ENCODE measurements at places on chromosomes 2 and 18.
A peak's percentile ranks its signal among the peaks of the same experiment; 100 is the strongest.

DNA sequence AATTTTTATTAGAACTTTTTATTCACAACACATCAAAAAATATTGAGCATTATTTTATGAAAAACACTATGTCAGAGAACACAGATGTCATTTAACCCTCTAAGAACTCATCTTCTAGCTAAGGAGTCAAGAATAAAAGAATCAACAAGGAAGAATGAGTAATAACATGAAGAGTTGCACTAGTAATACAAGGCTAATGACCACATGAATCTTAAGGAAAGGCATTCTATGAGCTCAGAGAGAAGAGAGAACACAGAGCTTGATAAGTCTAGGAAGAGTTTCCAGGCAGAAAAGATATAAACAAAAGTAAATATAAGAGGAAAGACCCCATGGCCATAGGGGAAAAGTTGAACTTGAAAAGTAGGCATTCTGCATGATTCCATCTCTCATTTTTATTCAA, 166.5 kb downstream of the MAIP1 start:
- no peak for DNase-seq

- DNase-seq = no peak
Observed at GRCh38 chr2:17104454-17104853, 413.8 kb downstream of the RAD51AP2 start.

GRCh38 chr18:31402026-31402373, 25.4 kb downstream of the DSG4 start:
- DNase-seq = no peak

GRCh38 chr18:3595369-3596273, 145.6 kb downstream of the TGIF1 start:
- peak; percentile 84 for DNase-seq

GRCh38 chr2:182744490-182744889, 28.4 kb downstream of the DNAJC10 start:
- DNase-seq = no peak

GRCh38 chr2:182503886-182504285, 77.0 kb upstream of the PDE1A start:
- no peak for DNase-seq

GRCh38 chr2:107589079-107589491, 237.6 kb upstream of the RGPD4 start:
- DNase-seq = no peak

GRCh38 chr2:186641807-186642321, 52.0 kb upstream of the FAM171B start:
- DNase-seq = peak; percentile 75

DNA sequence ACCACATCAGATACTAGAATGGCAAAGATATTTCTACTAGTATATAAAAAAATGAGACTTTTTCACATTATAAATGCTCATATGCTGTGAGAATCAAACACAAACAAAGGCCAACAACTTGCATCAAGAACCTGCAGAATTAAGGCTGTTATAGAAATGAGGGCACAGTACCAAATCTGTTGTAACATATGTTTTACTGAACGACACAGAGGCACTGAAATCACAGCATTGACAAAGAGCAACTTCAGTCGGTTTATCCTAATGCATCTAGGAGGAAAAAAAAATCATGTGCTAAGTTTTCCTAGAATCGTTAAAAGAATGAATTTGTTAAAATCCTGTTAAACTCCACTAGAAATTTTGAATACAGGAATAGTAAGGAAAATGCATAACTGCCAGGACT, 617.4 kb upstream of the NETO1 start:
- DNase-seq = no peak

DNA sequence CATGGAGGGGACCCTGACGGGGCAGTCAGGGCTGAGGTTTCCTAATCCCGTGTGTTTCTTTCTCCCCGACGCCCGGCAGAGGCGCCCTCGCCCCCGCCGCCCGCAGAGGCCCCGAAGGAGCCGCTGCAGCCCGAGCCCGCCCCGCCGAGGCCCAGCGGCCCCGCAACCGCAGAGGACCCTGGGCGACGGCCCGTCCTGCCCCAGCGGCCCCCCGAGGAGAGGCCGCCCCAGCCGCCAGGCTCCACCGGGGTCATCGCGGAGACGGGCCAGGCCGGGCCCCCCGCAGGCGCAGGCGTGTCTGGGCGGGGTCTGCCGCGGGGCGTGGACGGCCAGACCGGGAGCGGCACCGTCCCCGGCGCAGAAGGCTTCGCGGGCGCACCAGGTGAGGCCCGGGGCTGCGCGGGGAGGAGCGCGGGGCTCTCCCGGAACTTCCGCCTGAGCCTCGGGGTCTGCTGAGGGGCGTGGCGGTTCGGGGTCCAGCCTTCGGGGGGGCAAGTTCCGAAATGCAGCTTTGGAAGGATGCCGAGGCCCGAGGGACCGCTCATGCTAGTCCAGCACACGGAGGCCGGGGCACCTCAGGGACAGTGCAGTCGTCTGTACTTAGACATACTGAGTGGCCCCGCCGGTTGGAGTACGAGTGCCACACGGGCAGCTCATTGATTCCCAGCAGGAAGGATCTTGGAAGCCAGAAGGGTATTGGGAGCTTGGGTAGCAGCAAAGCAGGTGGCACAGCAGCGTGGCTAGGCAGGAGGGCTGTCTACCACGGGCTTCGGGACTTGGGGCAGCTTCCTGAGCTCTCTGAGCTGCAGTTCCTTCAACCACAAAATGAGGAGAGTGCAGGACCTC, 60.1 kb downstream of the EMILIN2 start:
- no peak for DNase-seq

- no peak for DNase-seq
Observed at GRCh38 chr18:45538444-45538843, 76.8 kb upstream of the SLC14A2 start.

GRCh38 chr18:34807106-34807796, 97.2 kb downstream of the DTNA start:
- DNase-seq = no peak

DNA sequence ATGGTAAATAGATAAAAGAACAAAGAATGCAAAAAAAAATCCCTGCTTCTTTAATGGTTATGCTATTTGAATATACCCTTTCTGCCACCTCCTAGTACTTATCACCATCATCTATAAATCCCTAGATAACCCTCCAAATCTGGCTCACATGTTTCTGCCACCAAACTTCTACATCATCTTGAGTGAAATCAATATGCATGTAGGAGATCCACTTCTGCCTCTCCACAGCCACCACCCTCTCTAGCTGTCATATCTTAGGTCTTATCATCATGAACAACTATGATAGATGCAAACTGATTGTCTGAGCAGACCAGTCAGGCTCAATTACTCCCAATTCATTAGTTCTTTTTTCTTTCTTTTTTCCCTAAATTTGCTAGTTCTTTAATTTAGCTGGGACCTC, 55.3 kb downstream of the STRN start:
- no peak for DNase-seq

GRCh38 chr2:126221506-126221905, 434.5 kb upstream of the GYPC start:
- DNase-seq = no peak

DNA sequence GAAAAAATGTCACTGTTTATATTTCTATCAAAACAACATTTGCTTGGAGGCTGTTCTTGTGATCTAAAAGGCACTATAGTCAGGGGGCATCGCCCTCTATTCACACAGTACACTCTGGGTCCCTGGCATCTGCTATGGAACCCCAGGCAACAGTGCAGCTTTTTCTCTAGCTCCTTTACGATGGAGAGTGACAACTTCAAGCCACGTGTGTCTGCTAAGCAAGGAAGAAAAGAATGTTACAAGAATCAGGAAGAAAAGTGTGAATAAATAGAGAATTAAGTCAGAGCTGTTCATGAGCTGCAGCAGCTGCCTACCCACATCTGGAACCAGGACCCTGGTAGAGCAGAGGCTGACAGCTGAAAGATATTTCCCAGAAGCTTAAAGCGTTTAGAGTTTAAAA, 11.2 kb downstream of the RND3 start:
- no peak for DNase-seq

DNA sequence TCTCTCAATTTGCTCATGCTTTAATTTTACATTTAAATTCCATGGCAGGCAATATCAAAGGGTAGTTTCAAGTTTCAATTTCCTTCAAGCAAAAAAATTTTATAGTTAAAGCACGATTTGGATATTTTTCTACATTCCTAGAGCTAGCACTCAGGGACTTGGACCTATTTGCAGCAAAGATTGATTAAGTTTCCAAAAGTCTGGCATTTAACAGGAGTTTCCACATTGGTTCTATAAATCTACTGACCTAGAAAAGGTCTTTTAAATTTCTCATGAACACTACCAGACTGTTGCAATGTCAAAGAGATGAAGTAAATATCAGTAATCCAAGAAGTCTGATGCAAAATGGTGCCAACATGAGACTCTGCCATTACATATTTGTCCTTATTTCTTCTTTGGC, 253.7 kb upstream of the LINC00305 start:
- no peak for DNase-seq

DNA sequence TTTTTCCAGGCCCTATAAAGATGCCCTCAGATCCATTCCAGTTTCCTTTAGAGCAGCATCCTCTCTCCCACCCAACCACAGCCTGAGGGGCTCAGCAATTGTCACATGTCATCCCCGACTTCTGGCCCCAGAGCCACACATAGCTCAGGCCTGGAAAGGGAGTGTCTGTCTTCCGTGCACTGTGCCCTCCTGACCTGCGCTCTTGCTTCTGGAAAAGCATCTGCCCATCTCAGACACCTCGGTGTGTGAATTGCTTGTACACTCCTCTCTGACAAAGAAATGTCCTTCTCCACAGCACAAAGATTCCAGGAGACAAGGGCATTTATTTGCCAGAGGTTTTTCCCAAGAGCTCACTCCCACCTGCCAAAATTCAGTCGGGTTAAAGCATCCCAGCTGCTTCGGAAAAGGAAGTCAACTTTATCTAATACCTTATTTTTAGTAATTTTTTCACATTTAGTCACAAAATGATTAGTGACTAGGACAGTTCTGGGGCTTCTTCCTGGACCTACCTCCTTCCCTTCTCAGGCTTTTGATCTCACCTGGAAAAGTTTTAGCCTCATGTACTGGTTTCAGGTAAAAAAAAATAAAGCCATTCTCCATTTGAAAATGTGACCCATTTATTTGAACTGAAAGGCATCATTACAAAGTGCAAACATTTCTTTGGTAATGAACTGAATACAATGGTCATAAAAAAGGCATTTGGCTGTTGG, 112.9 kb downstream of the PXDN start:
- DNase-seq = no peak

GRCh38 chr18:56569416-56569815, 69.0 kb downstream of the TXNL1 start:
- peak; percentile 73 for DNase-seq

DNA sequence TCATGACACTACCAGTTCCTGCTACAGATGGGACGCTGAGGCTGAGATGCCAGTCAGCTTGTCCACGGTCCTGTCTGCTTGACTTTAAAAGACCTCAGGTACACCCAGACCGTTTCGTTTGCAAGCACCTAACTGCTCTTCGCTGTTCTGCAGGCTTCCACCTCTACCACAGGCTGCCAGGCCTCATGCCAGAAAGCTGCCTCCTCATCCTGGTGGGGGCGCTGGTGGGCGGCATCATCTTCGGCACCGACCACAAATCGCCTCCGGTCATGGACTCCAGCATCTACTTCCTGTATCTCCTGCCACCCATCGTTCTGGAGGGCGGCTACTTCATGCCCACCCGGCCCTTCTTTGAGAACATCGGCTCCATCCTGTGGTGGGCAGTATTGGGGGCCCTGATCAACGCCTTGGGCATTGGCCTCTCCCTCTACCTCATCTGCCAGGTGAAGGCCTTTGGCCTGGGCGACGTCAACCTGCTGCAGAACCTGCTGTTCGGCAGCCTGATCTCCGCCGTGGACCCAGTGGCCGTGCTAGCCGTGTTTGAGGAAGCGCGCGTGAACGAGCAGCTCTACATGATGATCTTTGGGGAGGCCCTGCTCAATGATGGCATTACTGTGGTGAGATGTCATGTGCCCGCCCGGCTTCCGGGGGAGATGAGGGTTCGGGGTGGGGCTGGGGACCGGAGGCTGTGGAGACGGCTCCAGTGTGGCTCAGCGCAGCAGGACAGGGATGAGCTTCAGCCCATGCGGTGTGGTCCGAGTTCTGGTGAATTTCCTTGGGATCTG, 5.9 kb downstream of the SLC9A4 start:
- no peak for DNase-seq

- no peak for DNase-seq
Observed at GRCh38 chr2:98515250-98515991, 70.8 kb downstream of the INPP4A start.

DNA sequence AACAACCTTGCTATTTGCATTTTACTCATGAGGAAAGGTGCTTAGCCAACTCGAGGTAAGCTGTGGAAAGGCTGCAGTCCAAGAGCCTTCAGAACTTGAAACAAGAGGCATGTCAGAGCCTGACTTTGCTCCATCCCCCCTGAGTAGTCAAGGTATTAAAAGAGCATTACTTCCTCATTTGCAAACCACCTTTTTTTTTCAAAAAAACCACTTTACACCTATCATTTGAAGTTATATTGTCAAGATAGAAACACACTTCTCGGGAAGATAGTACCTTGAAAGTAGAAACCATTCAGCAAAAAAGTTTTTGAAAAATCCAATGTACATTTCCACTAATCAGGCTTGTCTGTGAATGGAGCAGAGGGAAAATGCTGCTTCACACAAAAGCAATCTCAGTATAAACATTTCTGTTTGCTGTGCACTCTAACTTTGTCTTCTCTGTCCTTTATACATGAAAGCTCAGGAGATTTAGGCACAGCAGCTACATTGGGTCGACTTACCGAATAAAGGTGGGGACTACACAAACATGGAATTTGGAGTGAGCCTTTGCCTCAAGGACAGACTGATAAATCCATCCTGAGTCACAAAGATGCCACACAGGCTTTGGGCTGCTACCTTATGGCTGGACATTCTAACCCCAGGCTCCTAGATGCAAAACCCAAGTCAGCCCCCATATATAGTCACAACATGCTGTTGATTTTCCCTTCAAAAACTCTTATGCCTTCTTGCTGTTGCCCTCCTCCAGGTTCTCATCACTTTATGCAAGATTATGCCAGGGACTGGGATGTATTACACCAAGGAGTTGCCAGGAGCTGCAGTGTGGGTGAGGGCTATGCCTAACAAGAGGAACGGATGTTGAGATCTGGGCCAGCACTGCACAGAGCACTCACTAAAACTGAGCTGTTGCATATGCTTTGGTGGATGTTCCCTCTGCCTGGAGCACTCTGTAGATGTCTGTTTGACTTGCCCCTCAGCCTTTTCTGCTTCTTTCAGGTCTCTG, 41.4 kb upstream of the EML4 start:
- peak; percentile 53 for DNase-seq

DNA sequence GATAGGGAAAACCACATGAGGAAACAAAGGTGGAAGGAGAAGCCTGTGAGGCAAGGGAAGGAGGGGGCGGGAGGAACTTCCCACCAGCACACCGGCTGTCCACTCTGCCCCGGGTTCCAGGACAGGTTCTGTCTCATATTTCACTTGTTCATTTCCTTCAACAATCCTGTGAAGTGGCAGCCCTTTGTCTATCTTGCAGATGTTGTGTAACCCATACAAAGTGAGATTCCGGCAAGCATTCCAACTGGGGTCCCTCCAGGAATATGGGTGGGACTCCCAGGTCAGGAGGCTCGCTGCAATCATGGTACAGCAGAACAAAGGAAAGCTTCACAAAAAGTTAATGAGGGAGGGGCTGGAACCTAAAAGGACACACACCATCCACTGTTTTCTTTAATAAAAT, 271.3 kb upstream of the PXDN start:
- DNase-seq = no peak

GRCh38 chr2:181937473-181937872, 45.9 kb downstream of the ITPRID2 start:
- DNase-seq = peak; percentile 46
